HFFc6 (cell line): ENCODE measurements at places on chromosomes 7 and 10. TPM values are rescaled to one million over a fixed set of nuclear protein-coding genes. Genes with fewer than 3 reads are reported as not detected.

- no peaks in the 10 kb centered on the region for H3K27me3 ChIP-seq
- no peaks in the 10 kb centered on the region for H3K4me1 ChIP-seq
- H3K27ac ChIP-seq = no peak overlapping the region
- no peaks in the 10 kb centered on the region for H3K36me3 ChIP-seq
Observed at GRCh38 chr7:149729586-149729982, 43.8 kb downstream of the ZNF467 start.

GRCh38 chr7:157519798-157520244, 183.0 kb downstream of the DNAJB6 start:
- H3K4me1 ChIP-seq = no peaks in the 10 kb centered on the region
- peaks cover 23% of the 10 kb centered on the region for H3K27me3 ChIP-seq
- H3K4me3 ChIP-seq = no peak overlapping the region
- H3K27ac ChIP-seq = no peak overlapping the region

KLF14 gene
- total RNA-seq = not detected in 2 replicates

VWC2 gene
- not detected in 3 replicates for total RNA-seq

CRCP gene
- 33.8 to 37.3 TPM (median 37.2 TPM) in 3 replicates for total RNA-seq

GRCh38 chr10:94983555-94983954, 45.1 kb downstream of the CYP2C9 start:
- H3K4me1 ChIP-seq = no peaks in the 10 kb centered on the region
- H3K36me3 ChIP-seq = no peaks in the 10 kb centered on the region
- no peak overlapping the region for H3K4me3 ChIP-seq
- DNase-seq = no peak

GRCh38 chr7:6256109-6256483, 16.3 kb downstream of the CYTH3 start:
- no peaks in the 10 kb centered on the region for H3K36me3 ChIP-seq
- H3K4me1 ChIP-seq = peaks cover 89% of the 10 kb centered on the region
- H3K27me3 ChIP-seq = no peaks in the 10 kb centered on the region
- peak overlapping the region; percentile 76 for H3K4me3 ChIP-seq
- peak; percentile 13 for DNase-seq

GIMAP5 gene
- total RNA-seq = not detected in 3 replicates

GRCh38 chr10:99346247-99346646, 17.1 kb downstream of the CNNM1 start:
- H3K4me3 ChIP-seq = peak overlapping the region; percentile 17
- H3K36me3 ChIP-seq = no peaks in the 10 kb centered on the region
- peak; percentile 81 for DNase-seq
- H3K27ac ChIP-seq = peak overlapping the region; percentile 91
- peaks cover 1% of the 10 kb centered on the region; the same call in 1 of the 2 replicates for H3K27me3 ChIP-seq

DNA sequence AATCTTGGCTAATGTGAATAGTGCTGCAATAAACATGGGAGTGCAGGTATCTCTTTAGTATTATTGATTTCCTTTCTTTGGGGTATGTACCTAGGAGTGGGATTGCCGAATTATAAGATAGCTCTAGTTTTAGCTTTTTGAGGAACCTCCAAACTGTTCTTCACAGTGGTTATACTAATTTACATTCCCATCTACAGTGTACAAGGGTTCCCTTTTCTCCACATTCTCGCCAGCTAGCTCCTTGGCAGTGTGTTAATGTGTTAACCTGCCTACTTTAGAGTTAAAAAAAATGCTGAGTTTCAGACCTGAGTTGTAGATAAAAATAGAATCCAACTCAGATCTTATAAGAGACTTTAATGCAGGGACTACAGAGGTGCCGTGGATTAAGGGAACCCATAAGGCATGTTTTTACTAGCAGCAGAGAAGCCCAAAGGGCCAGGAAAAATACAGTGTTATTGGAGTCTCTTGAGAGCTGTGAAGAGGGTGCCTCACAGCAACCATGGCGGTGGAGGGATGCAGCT, 35.4 kb downstream of the CDK13 start:
- H3K27me3 ChIP-seq = no peaks in the 10 kb centered on the region
- H3K4me3 ChIP-seq = no peak overlapping the region
- no peak for DNase-seq

LRRC4 gene
- 1.1 to 1.5 TPM (median 1.1 TPM) in 3 replicates for total RNA-seq

GRCh38 chr10:43069211-43069515, 7.7 kb upstream of the RET start:
- H3K36me3 ChIP-seq = no peaks in the 10 kb centered on the region
- H3K27me3 ChIP-seq = peaks cover 24% of the 10 kb centered on the region
- H3K4me3 ChIP-seq = no peak overlapping the region
- no peak overlapping the region for H3K27ac ChIP-seq

- H3K4me1 ChIP-seq = no peaks in the 10 kb centered on the region
- no peak overlapping the region for H3K4me3 ChIP-seq
- no peaks in the 10 kb centered on the region for H3K36me3 ChIP-seq
- DNase-seq = no peak
- no peak overlapping the region for H3K27ac ChIP-seq
Observed at GRCh38 chr7:412313-412710, 107.3 kb downstream of the PDGFA start.

DNA sequence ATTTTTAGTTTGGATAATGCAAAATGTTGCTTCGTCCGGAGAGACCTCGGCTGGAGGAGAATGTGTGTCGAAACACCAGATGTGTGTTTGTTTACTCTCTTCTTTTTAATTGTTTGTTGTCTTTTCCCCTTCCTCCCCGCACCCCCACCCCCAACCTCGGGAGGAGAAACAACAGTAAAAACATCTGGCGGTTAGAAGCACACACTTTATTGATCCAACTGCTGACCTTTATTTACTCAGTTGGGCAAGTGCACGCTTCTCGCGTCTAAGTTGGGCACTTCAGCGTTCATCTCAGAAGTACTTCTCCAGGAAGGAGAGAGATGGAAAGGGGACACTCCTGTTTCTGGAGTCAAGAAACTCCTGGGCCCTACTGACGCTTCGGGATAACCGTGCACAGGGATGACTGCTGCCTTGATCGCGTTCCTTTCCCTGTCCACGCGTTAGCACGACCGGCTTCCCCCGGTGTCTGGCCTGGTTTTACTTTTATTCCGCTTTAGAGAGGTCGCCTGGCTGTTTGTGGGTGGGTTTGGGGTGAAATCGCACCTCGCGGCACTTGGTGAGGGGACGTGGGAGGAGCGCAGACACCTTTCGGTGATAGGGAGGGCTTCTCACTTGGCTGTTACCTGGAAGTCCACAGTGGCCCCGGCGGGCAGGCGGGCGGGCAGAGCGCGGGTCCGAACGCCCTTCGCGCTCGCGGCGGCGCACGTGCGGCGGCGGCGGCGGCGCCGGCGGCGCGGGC, 168.3 kb upstream of the PPP1R3A start:
- H3K4me1 ChIP-seq = peaks cover 28% of the 10 kb centered on the region
- H3K27me3 ChIP-seq = peaks cover 41% of the 10 kb centered on the region

DNA sequence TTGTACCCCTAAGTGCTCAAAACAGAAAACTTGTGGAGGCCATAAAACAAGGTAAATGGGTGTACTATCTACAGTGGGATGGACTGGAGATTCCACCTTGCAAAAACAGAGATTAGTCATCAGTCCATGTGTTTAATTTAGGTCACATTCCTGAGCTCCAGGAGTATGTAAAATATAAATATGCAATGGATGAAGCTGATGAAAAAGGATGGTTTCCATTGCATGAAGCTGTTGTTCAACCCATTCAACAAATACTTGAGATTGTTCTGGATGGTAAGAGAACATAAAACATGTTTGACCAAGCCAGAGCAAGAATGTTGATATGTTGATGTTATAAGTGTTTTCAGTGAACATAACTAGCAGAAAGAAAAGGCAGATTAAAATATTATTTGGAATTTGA, 14.6 kb downstream of the ASB15 start:
- H3K4me1 ChIP-seq = peaks cover 5% of the 10 kb centered on the region; the same call in 1 of the 2 replicates
- no peak for DNase-seq
- H3K27ac ChIP-seq = no peak overlapping the region
- H3K27me3 ChIP-seq = peaks cover 12% of the 10 kb centered on the region

DNA sequence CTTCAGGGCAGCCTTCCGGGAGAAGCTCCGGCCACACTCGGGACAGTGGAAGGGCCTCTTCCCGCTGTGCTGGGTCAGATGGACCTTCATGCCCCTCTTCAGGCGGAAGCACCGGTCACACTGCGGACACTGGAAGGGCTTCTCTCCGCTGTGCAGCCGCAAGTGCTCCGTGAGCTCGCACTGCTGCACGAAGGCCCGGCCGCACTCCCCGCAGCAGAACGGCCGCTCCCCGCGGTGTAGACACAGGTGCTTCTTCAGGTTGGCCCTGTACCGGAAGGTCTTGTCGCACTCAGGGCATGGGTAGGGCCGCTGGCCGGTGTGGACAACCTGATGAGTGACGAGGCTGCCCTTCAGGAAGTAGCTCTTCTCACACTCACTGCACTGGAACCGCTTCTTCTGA, 14.2 kb upstream of the ZNF786 start:
- H3K4me1 ChIP-seq = no peaks in the 10 kb centered on the region
- H3K27me3 ChIP-seq = no peaks in the 10 kb centered on the region; the same call in 1 of the 2 replicates
- no peak overlapping the region for H3K27ac ChIP-seq

PPP1R17 gene
- total RNA-seq = not detected in 3 replicates

- H3K27ac ChIP-seq = no peak overlapping the region
- no peaks in the 10 kb centered on the region for H3K27me3 ChIP-seq
- DNase-seq = peak; percentile 48
- H3K4me1 ChIP-seq = peaks cover 15% of the 10 kb centered on the region
Observed at GRCh38 chr10:93006435-93007039, 54.1 kb upstream of the CYP26C1 start.

DNA sequence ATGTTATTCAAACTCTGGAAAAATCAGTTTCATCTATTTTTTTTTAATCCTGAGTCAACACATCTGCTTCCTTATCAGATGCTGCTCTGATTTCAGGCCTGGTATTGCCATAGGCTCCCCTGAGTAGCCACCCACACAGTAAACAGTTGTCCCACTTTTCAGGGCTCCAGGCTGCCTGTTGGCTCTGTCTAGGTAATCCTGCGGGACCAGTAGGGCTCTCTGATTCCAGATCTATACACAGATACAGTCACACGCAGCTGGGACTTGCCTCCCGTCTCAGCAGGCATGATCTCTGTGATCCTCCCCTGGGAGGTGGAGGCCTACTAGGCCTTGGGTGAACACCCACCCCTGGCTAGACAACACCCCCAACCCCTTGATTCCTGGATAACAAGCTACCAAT, 206.1 kb downstream of the CREB5 start:
- H3K27me3 ChIP-seq = peaks cover 4% of the 10 kb centered on the region; the same call in 1 of the 2 replicates
- no peak for DNase-seq
- no peaks in the 10 kb centered on the region for H3K36me3 ChIP-seq
- peaks cover 5% of the 10 kb centered on the region; the same call in 1 of the 2 replicates for H3K4me1 ChIP-seq
- no peak overlapping the region for H3K27ac ChIP-seq

OPN4 gene
- total RNA-seq = not detected in 3 replicates

DNA sequence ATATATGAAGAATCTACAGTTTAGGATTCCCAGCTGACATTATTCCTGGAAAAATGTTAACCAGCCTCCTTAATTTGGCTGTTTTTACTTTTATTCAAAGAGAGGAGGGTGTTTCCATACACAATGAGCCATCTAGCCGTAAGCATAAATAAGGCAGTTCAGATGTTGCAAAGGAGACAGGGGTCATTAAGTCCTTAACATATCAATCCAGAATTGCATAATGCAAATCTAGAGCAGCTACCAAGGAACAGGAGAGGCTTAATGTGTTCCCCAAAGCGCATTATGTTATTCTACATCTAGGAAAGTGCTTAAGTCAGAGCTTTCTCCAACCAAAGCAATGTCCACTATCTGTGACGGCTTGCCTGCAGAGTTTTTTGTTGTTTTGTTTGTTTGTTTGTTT, 32.4 kb upstream of the TCF7L2 start:
- H3K36me3 ChIP-seq = no peaks in the 10 kb centered on the region; the same call in 1 of the 2 replicates
- peaks cover 1% of the 10 kb centered on the region for H3K27me3 ChIP-seq

- H3K27me3 ChIP-seq = peaks cover 2% of the 10 kb centered on the region
- no peak for DNase-seq
- H3K27ac ChIP-seq = no peak overlapping the region
Observed at GRCh38 chr10:44462338-44462914, 77.5 kb upstream of the CXCL12 start.

UCN3 gene
- total RNA-seq = not detected in 3 replicates

DNA sequence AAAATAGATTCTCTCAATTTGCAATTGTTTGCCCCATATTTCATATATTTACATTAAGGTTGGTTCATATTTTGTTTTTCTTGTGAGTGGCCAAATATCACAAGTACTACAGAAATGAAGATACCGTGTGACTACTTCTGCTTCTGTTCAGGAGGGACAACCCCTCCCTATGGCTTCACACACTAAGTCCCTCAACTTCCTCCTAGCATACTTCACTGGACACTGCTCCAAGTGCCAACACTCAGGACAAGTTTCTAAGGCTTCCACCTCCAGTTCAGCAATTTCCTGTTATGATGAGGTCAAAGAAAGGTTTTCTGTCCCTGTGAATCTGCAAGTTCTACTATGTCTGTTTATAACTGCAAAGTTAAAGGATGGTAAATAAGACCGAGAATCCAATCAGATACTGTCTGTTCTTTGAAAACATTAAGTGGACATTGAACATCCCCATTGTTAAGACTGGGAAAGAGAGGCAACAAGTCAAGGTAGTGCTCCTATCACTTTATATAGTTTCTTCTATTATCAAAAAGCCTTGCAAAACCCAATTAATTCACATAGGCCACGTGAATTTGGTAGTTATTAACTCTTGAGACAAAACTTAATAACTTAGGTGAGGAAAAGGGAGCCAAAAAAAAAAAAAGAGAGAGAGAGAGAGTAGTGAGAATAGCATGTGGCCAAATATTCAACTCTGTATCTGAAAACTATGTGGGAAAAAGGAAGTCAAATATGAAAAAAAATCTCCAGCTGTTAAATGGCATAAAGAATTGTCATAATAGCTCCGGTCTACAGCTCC, 81.3 kb upstream of the DKK1 start:
- peaks cover 17% of the 10 kb centered on the region for H3K4me1 ChIP-seq
- no peak for DNase-seq
- no peaks in the 10 kb centered on the region for H3K27me3 ChIP-seq
- no peak overlapping the region for H3K27ac ChIP-seq
- no peaks in the 10 kb centered on the region for H3K36me3 ChIP-seq

DNA sequence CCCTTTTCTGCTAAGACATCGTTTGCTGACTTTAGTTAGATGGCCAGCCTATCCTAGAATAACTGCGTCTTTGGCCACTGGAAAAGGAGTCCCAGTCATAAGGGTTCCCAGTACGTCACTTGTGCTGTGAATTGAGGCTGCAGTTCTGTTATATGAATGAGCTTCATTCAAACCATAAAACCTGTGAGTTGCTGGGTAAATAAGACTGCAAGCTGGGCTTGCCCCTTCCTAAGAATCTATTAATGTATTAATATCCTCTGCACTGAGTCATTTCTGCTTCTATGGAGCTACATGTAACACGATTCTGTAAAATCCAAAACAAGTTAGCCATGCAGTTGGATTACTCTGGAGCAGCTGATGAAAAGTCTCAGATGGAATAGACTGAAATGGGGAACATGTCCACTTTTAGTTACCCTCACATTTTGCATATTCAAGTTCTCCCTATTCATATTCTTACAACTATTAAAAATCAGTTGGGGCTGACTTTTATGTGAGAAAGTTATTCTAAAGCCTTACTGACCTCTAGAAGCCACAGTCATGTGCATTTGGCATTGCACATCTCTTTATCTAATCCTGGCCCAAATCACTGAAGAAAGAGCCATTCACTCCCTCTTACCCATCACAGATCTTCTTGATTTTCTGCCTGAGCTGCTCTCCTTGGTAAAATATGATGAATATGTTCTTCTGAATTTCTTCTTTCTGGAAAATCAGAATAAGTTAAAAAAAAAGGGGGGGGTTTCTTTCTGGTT, 41.8 kb upstream of the TMEM213 start:
- no peak overlapping the region for H3K4me3 ChIP-seq
- H3K4me1 ChIP-seq = peaks cover 24% of the 10 kb centered on the region
- H3K27ac ChIP-seq = no peak overlapping the region
- no peaks in the 10 kb centered on the region for H3K36me3 ChIP-seq
- peaks cover 10% of the 10 kb centered on the region for H3K27me3 ChIP-seq

GRCh38 chr10:853017-853416, 78.5 kb downstream of the LARP4B start:
- no peak overlapping the region for H3K27ac ChIP-seq
- no peaks in the 10 kb centered on the region for H3K27me3 ChIP-seq
- peaks cover 81% of the 10 kb centered on the region for H3K36me3 ChIP-seq
- DNase-seq = no peak
- peaks cover 21% of the 10 kb centered on the region for H3K4me1 ChIP-seq

COL28A1 gene
- total RNA-seq = 0.07 to 0.10 TPM in 2 of 3 replicates, not detected in the other
